Activated CD8-positive, alpha-beta memory T cell treated with anti-CD3 and anti-CD28 coated beads for 1 hour (primary cell): ENCODE measurements at places on chromosomes 4 and X.

- DNase-seq = no peak
These were observed 36.1 kb upstream of the DOCK11 start for GRCh38 chrX:118459494-118459893.

DNA sequence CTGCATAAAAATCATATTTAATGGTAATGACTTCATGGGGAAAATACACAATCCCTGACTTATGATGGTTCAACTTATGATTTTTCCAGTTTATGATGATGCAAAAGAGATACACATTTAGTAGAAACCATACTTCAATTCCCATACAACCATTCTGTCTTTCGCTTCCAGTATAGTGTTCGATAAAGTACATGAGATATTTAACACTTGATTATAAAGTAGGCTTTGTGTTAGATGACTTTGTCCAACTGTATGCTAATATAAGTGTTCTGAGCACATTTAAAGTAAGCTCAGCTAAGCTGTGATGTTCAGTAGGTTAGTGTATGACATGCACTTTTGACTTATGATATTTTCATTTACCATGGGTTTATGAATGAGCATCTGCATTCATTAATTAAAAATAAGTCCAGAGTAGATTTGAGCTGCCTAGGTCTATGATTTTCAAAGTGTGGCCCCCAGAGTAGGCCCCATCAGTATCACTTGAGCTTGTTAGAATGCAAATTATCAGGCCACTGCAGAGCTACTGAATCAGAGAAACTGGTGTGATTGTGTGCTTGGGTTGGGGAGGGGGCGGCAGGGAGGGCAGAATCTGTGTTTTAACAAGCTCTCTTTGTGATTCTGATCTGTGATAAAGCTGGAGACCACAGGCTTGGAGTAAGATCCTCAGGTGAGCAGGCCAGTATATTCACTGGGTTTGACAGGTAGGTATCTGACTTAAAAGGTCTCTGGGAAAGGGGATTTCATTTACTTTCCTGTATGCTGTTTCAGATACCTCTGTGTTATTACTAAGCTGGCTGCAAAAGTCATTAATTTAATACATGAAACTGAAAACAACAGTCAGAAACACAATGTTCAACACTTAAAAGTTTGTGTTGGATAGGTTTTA is 8.4 kb downstream of the ATP10D start:
- DNase-seq = no peak

DNA sequence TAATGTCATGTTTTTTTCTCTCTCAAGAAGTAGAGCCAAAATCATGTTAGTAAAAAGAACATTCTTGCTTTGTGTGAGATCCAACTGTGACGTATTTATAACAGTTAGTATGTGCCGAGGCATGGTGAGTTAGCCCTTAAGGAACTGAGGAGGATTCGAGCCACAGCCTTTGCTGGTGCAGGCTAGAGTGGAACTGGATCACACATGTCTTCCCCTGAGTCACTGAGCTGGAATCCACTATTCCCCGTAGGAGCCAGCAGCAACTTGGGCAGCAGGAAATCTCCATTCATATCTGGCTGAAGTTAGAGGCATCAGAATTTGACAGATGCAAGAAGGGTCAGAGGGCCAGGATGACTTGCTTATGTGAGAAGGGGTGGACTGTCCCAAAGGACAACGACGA is 144.6 kb upstream of the KIT start:
- DNase-seq = no peak

DNA sequence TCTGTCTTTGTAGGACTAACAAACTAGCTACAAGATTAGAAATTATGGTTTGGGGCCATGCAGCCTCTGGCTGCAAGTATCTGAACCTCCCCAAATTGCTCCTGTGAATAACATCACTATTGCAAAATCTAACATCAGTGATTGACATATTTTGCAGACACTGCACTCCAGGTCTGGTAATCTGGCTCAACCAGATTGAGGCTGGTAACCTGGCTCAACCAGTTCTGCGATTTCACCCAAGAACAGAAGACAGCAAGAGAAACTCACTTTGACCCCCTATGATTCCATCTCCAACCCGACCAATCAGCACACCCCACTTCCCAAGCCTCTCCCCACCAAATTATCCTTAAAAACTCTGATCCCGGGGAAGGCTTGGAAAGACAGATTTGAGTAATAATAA is 20.9 kb downstream of the SPIN3 start:
- DNase-seq = no peak

DNA sequence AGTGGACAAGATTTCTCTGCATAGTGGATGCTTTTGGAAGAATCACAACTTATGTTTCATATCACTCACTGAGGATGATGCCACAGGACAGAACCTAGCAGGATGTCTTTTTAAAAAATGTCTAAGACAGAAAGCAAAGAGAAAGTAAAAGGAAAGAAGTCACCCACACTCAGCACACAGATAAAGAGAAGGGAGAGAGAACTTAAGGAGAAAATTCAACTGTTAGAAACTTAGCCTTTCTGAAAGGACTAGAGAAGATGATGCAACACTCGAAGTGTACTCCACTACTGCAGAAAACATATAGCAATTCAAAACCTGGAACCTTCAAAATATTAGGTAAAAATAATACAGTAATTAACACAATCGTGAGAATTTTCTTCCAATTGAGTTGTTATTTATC is 52.8 kb upstream of the STK26 start:
- no peak for DNase-seq

- DNase-seq = no peak
These were observed 23.1 kb upstream of the C1GALT1C1 start for GRCh38 chrX:120653000-120653399.

DNA sequence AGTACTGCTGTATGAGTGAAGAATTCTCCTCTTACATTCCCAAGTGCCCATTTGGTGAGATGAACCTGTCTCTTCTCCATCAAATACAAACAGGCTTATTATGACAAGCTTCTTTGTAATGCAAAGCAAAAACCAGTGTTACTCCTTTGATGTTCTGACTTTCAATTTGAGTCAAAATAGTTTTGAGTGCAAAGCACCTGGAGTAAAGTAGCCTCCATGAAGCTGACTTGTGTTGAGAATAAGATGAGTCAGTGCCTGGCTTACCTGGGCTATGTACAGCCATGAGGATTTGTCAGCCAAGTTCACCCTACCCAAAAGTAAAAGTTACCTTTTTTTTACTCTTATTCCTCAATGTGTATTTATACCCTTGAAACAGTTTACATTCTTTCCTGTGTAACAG is 132.5 kb upstream of the FMR1 start:
- DNase-seq = no peak

GRCh38 chrX:103687073-103687695 is 685 bp upstream of the MORF4L2 start:
- DNase-seq = peak; percentile 82

DNA sequence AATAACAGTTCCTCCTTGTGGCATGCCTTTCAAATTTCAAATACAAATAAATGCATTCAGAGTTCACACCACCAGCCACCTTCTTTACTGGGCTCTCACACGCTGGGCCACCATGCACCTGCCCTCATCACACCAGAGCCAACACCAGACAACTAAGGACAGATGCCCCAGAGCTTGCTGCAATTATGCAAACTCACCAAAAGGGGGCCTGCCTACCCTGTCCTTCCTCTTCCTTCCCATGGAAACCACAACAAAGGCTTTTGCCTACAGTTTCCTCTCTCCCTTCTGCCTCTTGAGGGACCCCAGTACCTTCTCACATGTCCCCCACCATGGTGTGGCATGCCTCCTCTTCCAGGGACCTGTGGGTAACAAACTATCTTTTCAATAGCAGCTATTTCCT is 1333.9 kb upstream of the TENM3 start:
- DNase-seq = no peak

DNA sequence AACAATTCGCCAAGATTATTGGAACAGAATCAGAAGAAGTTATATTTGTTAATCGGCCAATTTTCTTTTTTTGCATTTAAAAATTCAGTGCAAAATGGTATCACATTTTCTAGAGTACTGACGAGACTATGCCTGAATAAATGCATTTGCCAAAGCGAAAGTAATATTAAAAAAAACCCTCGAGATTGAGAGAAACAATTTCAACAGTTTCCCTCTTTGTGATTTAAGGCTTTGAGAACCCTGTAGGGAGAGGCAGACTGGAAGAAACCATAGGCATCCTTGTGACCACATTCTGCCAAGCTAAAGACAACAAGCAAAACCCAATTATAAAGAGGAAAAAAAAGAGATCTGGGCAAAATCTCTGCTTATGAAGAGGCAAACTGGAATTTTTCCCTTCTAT is 218.1 kb upstream of the GK2 start:
- no peak for DNase-seq
